ENCODE measurements at places on chromosomes 2 and 18.

GRCh38 chr2:232269867-232270266 is 108.7 kb upstream of the ALPP start:
- no peak for DNase-seq

DNA sequence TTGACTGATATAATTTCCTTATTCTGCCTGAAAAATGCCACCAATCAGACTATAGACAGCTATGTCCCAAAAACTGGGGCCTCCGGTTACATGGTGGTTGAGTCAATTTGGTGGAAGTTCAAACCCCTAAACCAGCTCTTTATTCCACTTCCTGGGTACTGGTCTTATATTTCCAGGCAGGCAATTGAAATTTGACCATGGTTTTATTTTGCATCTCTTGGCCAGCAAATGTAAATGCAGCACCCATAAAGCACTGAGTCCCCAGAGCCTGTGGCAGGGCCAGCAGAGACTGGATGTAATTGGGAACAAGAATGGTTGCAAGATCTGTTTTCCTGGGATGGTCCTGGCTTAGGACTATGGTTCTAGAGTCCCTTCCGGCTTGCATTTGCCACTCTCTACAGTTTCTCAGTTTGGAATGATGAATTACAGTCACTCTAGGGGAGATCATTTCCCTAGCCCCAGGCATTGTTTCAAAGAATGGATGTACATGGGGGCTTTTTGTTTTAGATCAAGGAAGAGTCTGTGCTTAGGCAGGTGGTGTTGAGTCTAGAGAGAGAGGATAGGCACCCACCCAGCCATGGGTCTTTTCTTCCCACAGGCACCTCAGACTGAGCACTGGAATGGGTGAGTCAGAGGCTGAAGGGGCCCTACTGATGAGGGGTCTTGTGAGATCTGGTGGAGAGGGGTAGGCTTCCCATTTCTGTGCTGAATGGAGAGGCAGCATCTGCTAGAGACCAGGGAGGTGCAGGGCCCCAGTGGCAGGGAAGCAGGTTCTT is 108.4 kb upstream of the CDC42EP3 start:
- DNase-seq, result no peak

DNA sequence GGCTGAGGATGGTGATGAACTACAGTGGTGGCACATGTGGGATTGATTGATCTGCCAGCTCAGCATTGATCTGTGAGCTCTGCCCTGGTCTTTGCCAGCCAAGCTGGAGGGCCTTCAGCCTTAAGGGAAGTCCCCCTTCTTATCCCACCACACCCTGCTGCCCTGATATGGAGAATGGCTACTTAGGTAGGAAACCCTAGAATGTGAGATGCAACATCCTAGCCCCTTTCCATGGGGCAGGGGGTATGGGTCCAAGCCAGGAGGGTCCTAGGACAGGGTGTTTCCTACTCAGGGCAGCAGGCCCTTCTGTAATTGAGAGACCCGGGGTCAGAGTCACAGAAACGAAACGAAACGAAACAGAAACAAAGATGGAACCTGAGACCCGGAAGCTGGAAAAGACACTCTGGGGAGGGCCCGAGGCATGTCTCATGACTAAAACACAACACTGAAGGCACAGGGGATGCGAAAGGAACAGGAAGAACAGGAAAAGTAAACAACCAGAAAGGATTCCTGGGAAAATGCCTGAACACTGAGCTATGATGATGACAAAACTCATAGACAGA is 16.9 kb upstream of the SULT1C2 start:
- no peak for DNase-seq

GRCh38 chr2:223247136-223247535 is 195.1 kb downstream of the KCNE4 start:
- no peak for DNase-seq

GRCh38 chr2:144409241-144409640 is 110.7 kb downstream of the ZEB2 start:
- DNase-seq, result no peak

Measured in activated T-helper 1 cell treated with anti-CD3 and anti-CD28 coated beads, Interleukin-2, amount 50 U/mL, for 16 hours (primary cell).